Activated T-helper 1 cell treated with anti-CD3 and anti-CD28 coated beads, Interleukin-12 subunit alpha, Interleukin-12 subunit beta, Interleukin-2, Interleukin-4 antibody, amounts not matched to agents 30 ng/mL and 10 ng/mL and 1 ng/mL, durations not matched to agents 14 hours and 24 hours and 36 hours (primary cell): ENCODE measurements at places on chromosomes 11 and 22. TPM values are rescaled to one million over a fixed set of nuclear protein-coding genes. Genes with fewer than 3 reads are reported as not detected.

DNA sequence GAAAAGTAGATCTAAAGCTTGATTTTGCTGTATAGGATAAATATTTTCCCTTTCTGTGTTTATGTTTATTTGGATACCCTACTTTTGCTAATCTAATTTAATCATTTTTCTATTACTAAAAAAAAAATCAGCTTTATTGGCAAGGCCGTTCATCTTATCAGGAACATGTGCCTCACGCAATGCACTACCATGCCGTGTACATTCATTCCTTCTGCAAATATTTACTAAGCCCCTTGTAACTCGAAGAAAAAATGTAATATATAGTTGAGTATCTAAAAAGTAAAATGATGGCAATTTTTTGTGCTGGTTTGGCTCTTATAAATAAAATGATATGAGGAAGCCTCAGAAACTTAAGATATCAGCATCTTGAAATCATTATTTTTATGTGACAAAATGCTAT, 8.9 kb downstream of the UVRAG start:
- H3K4me1 ChIP-seq, result peaks cover 16% of the 10 kb centered on the region
- H3K4me3 ChIP-seq, result no peak overlapping the region
- peaks cover 7% of the 10 kb centered on the region for H3K36me3 ChIP-seq
- no peaks in the 10 kb centered on the region for H3K27me3 ChIP-seq

DNA sequence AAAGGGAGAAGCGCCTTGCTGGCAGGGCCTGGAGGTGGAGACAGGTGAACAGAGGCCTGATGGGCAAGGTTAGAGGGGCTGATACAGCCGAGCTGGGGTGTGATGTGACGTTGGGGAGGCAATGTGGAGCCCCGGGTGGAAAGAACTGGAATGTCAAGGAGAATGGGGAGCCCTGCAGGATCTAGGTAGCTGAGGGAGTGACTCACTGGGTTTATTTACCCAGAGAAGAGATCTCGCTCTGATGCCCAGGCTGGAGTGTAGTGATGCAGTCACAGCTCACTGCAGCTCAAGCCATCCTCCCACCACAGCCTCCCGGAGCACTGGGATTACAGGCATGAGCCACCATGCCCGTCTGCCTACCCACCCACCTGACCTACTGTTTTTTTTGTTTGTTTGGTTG, 1.9 kb upstream of the CYB5R3 start:
- peaks cover 3% of the 10 kb centered on the region for H3K36me3 ChIP-seq
- peak overlapping the region; percentile 42 for H3K4me3 ChIP-seq
- DNase-seq, result no peak

- no peak overlapping the region for H3K4me3 ChIP-seq
- H3K4me1 ChIP-seq, result no peaks in the 10 kb centered on the region
- no peaks in the 10 kb centered on the region for H3K27me3 ChIP-seq
- no peak for DNase-seq
- H3K27ac ChIP-seq, result no peak overlapping the region
Measured at GRCh38 chr11:92917927-92918326, 51.5 kb upstream of the MTNR1B start.

DNA sequence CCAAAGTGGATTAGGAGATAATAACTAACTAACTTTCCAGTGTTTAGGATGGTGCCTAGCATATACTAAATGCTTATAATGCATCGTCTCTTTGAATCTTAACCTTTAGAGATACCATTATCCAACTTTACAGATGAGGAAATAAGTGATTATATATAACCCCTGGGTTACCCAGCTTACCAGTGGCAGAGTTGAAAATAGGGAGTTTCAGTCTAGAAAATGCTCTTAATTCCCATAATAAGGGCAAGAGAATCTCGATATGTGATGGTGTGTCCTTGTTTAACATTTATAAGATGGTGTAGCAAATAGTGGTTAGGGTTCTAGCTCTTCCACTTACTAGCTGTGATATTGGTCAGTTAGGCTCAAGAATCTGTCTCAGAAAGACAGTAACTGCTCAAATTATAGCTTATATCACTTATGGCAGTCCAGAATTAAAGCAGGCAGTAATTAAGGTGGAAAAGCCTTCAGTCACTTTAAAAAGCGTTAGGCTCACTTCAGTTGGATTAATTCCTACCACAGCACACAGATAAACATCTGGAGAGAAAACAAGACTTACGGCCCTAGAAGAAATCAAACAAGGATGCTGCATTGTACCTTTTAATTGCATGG, 6.3 kb downstream of the XBP1 start:
- DNase-seq, result no peak
- H3K4me1 ChIP-seq, result peaks cover 64% of the 10 kb centered on the region
- peaks cover 71% of the 10 kb centered on the region for H3K36me3 ChIP-seq
- peak overlapping the region; percentile 63 for H3K27ac ChIP-seq

GRCh38 chr11:15615398-15616096, 500.8 kb downstream of the INSC start:
- H3K36me3 ChIP-seq, result no peaks in the 10 kb centered on the region
- H3K27me3 ChIP-seq, result no peaks in the 10 kb centered on the region
- H3K27ac ChIP-seq, result no peak overlapping the region
- H3K4me3 ChIP-seq, result no peak overlapping the region
- DNase-seq, result no peak

- no peak for DNase-seq
- H3K27me3 ChIP-seq, result no peaks in the 10 kb centered on the region
- H3K27ac ChIP-seq, result no peak overlapping the region
- H3K4me3 ChIP-seq, result no peak overlapping the region
- peaks cover 13% of the 10 kb centered on the region for H3K36me3 ChIP-seq
- peaks cover 7% of the 10 kb centered on the region for H3K4me1 ChIP-seq
Measured at GRCh38 chr11:10876158-10876557, 18.3 kb upstream of the ZBED5 start.

DNA sequence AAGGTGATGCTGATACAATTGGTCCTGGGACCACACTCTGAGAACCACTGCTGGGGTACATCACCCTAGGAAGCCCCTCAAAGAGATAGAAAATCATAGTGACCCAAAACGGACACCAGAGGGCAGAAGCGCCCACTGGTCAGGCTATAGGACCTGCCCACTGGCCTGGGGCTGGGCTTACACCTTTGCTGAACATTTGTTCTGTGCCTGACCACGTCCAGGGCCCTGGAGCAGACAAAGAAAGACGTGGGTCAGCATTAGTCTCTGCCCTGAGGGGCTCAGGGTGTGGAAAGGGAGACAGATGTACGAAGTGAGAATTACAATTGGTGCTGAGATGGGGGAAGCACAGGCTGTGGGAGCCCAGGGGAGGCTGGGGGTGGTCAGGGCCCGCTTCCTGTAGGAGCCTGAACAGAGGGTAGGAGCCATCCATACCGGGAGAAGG, 14.4 kb upstream of the SERPINH1 start:
- no peaks in the 10 kb centered on the region for H3K36me3 ChIP-seq
- no peak overlapping the region for H3K4me3 ChIP-seq

DNA sequence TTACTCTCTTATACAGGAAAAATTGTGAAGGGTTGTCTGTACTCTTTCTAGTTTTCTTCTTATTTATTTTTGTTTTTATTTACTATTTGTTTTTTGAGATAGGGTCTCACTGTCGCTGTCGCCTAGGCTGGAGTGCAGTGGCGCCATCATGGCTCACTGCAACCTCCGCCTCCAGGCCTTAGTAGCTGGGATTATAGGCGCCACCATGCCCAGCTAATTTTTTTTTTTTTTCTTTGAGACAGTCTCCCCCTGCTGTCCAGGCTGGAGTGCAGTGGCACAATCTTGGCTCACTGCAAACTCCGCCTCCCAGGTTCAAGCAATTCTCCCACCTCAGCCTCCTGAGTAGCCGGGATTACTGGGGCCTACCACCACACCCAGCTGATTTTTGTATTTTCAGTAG, 18.4 kb downstream of the CUL5 start:
- no peaks in the 10 kb centered on the region for H3K27me3 ChIP-seq
- H3K27ac ChIP-seq, result no peak overlapping the region
- DNase-seq, result no peak
- H3K4me3 ChIP-seq, result no peak overlapping the region

- H3K4me1 ChIP-seq, result peaks cover 78% of the 10 kb centered on the region
- no peaks in the 10 kb centered on the region for H3K36me3 ChIP-seq
- H3K27me3 ChIP-seq, result peaks cover 9% of the 10 kb centered on the region
- H3K27ac ChIP-seq, result peak overlapping the region; percentile 35
- no peak for DNase-seq
Measured at GRCh38 chr22:26648528-26649388, 8.6 kb upstream of the MIAT start.

DNA sequence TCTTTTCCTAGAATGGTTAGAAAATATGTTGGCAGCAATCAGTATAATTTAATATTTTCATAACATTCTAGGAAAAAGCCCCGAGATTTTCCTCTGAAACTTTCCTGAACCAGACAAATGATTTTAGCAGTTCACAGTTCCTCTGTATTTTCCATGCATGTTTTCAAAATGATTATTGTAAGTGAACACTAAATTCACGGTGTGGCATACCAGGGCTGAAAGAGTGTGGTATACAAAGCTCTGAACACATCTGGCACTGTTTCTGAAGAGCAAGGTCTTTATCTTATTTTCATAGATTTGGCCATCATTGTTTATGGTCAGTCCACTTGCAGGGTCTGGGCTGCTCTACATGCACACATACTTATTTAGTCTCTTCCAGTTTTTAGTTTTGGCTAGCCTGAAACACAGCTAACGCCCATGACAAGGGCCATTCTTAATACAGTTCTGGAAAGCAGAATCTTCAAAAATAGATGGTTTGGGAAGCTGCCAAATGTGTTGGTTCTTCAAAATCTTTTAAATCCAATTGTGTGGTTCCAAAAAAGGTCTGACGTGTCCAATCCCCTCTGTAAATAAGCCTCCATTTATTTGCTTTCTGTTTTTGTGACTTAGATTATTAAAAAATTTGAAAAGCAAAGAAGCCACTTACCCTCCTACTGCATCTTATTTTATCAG, 7.9 kb upstream of the GAB2 start:
- no peak overlapping the region for H3K4me3 ChIP-seq
- H3K27ac ChIP-seq, result no peak overlapping the region
- H3K4me1 ChIP-seq, result peaks cover 66% of the 10 kb centered on the region
- peaks cover 21% of the 10 kb centered on the region for H3K36me3 ChIP-seq
- no peaks in the 10 kb centered on the region for H3K27me3 ChIP-seq

DNA sequence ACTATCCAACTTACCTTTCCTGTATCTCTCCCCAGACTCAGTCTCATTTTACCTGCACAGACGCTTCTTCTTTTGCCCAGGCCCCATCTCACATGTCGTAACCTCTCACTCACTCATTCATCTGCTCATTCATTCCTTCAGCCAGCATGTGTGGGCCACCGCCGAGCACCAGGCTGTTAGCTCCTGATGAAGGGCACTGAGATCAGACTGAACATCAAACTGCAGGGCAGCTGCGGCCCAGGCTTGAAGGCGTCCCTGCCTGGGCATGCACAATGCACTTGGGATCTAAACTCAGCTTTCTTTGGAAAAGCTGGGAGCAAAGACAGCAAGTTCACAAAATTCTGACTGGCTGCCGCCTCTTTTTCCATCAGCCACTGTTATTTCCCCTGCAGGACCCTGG, 1456.3 kb downstream of the BRD1 start:
- H3K27me3 ChIP-seq, result peaks cover 3% of the 10 kb centered on the region
- no peaks in the 10 kb centered on the region for H3K4me1 ChIP-seq
- H3K27ac ChIP-seq, result no peak overlapping the region
- H3K36me3 ChIP-seq, result no peaks in the 10 kb centered on the region
- H3K4me3 ChIP-seq, result no peak overlapping the region
- no peak for DNase-seq

DNA sequence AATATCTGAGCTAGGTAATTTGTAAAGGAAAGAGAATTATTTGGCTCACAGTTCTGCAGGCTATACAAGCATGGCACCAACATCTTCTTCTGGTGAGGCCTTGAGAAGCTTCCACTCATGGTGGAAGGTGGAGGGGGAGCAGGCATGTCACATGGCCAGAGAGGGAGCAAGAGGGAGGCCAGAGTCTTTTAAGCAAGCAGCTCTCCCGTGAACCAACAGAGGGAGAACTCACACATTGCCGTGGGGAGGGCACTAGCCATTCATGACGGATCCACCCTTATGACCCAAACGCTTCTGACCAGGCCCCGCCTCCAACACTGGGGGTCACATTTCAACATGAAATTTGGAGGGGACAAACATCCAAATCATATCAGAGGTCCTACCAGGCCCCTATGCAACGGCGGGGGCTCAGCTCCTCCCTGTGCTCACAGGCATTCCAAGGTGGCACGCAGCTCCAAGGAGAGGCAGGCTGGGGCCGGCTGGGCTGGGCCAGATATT, 4.6 kb downstream of the C11orf96 start:
- H3K36me3 ChIP-seq, result no peaks in the 10 kb centered on the region
- peaks cover 51% of the 10 kb centered on the region for H3K27me3 ChIP-seq
- DNase-seq, result no peak
- H3K27ac ChIP-seq, result no peak overlapping the region
- H3K4me3 ChIP-seq, result no peak overlapping the region
- H3K4me1 ChIP-seq, result peaks cover 18% of the 10 kb centered on the region

DNA sequence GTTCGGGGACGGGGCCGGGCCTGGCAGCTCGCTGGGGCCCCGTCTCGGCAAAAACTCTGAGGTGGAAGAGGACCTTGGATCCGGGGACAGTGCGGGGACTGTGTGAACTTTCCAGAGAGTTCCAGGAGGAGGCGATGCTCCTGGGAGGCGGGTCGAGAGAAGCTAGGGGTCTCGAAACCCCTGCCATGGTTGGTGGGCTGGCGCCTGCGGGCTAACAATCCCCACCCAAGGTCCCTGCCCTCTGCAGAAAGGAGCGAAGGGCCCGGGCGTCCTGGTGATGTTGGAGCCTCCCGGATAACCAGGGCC, 4.7 kb upstream of the GRK2 start:
- H3K4me3 ChIP-seq, result no peak overlapping the region
- H3K36me3 ChIP-seq, result peaks cover 16% of the 10 kb centered on the region
- no peak overlapping the region for H3K27ac ChIP-seq

Gene HBE1
- total RNA-seq, result not detected in 2 replicates

Gene LMO1
- not detected in 2 replicates for total RNA-seq

Gene SEPTIN3
- 7.0 and 7.9 TPM in 2 replicates for total RNA-seq

Gene MIAT
- 37.9 and 39.8 TPM in 2 replicates for total RNA-seq

Gene SEC14L6
- total RNA-seq, result not detected in 2 replicates

Gene FOLH1
- not detected in 2 replicates for total RNA-seq
